ENCODE measurements at places on chromosomes 16 and 17. TPM values are rescaled to one million over a fixed set of nuclear protein-coding genes. Genes with fewer than 3 reads are reported as not detected.

CSH1 gene
- polyA plus RNA-seq = not detected

- no peak overlapping the region for H3K4me3 ChIP-seq
- H3K27ac ChIP-seq = no peak overlapping the region
- no peak for DNase-seq
These were observed 767.6 kb upstream of the EEF2KMT start for GRCh38 chr16:5865236-5865635.

- H3K36me3 ChIP-seq = no peaks in the 10 kb centered on the region
- H3K27ac ChIP-seq = no peak overlapping the region
- H3K4me1 ChIP-seq = no peaks in the 10 kb centered on the region
- no peak for DNase-seq
- no peak overlapping the region for H3K4me3 ChIP-seq
These were observed 128.0 kb downstream of the IRF8 start for GRCh38 chr16:86026916-86027315.

PRSS33 gene
- polyA plus RNA-seq = not detected

GRCh38 chr16:66188917-66189725 is 177.4 kb upstream of the CDH5 start:
- no peak overlapping the region for H3K27ac ChIP-seq
- H3K36me3 ChIP-seq = no peaks in the 10 kb centered on the region
- peak; percentile 54 for DNase-seq
- no peak overlapping the region for H3K4me3 ChIP-seq
- H3K27me3 ChIP-seq = no peaks in the 10 kb centered on the region

GRCh38 chr17:4858882-4859260 is 25.7 kb downstream of the MINK1 start:
- no peak overlapping the region for H3K4me3 ChIP-seq
- H3K36me3 ChIP-seq = no peaks in the 10 kb centered on the region
- no peak for DNase-seq
- no peaks in the 10 kb centered on the region for H3K27me3 ChIP-seq
- H3K4me1 ChIP-seq = peaks cover 16% of the 10 kb centered on the region
